ENCODE measurements at places on chromosomes 1 and 21.

GRCh38 chr1:51326839-51327238, 3.5 kb downstream of the TTC39A start:
- no peak for DNase-seq

DNA sequence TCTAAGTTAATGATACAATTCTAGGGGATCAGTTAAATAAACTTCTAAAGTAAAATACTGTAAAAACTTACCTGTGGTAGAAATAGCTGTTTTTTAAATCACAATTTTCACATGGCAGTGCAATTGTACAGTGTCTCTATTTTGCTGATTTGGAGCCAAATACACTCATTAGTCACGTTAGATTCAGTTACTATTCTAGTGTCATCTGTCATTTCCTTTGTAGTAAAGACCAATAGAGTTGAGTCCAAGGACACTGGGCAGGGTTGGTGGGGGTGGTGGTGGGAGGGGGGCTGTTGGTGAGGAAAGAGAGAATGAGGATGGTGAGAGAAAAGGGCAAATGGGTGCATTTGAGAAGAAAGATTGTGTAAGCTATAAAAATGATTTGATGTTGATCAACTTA, 33.6 kb downstream of the CD55 start:
- no peak for DNase-seq

DNA sequence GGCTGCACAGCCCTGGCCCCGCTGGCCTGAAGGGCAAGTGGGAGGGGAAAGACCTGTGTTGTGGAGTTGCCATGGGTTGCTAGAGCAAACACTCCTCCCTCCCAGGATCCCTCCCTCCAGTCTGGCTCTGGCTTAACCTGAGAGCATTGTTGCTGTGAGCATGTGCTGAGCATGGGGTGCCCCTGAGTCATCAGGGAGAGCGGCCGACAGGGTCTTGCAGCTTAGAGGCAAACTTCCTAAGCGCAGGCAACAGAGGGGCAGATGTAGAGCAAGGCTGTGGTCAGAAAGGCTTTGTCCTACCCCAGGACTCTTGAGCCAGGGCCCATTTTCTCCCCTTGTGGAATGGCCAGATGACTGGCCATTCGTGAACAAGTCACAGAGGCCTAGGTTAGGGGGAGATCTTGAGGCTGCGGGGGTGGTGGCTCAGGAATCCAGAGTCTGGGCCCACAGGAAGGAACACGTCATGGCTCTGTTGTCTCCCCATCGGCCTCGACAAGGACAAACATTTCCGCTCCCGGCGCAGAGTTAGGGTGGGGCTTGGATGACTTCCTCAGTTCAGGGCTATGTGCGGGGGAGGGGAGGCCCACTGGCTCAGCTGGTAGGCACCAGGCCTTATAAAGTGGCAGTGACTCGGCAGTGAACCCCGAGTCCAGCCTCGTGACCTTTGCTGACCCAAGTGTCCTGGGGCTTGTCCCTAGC, 362 bp upstream of the DYNLT4 start:
- peak; percentile 96 for DNase-seq

DNA sequence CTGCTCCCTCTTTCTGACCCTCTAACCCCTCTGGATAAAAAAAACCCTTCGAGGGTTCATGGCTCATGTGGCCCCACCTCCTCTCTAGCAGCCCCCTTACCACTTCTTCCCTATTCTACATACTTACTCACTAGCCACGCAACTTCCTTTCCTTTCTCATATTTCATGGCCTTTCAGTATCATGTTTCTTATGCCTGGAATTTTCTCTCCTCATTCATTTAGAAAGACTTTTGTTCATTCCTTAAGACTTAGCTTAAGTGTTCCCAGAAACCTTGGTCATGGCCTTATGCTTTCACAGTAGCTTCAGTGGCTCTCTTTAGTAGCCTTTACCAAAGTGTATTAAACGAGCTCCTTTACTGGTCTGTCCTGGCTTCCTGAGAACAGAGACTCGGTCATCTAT, 6.1 kb downstream of the ACP6 start:
- no peak for DNase-seq

Data from hematopoietic multipotent progenitor cell treated with erythropoietin and hydrocortisone succinate and interleukin-3 and kit ligand, for 8 days (in vitro differentiated cells).